T-helper 2 cell (primary cell): ENCODE measurements at places on chromosomes 5 and 9.

DNA sequence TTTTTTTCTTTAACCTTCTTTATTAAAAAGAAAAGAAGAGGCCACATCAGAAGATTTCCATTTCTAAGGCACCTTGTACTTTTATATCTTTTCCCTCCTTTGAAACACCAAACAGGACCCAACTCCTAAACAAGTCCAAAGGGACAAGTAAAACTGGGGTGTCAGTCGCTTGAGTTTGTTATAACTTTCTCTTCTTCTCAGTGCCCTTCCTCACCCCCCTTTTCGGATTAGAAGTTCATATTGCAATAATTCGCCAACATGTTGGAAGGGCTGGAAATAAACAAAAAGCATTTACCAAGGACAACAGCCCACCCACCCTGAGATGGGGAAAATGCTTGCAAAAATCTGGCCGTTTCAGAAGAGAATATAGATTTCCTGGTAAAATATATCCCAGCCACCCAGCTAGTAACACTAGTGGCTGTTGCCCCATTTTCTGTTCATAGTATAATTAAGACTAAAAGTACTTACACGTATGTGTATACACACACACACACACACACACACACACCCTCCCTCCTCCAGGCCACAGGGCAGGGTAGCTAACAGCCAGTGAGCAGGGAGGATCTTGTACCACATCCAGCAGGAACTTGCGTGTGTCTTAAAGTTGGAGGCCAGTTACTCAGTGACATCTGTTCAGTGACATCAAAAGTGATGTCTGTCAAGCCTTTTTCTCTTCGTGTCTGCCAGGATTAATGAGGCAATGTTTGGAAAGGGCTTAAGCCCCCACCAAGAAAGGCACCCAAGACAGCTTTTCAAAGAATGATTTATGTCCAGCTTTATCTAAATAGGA lies 149.1 kb upstream of the KLF4 start:
- DNase-seq, result no peak

DNA sequence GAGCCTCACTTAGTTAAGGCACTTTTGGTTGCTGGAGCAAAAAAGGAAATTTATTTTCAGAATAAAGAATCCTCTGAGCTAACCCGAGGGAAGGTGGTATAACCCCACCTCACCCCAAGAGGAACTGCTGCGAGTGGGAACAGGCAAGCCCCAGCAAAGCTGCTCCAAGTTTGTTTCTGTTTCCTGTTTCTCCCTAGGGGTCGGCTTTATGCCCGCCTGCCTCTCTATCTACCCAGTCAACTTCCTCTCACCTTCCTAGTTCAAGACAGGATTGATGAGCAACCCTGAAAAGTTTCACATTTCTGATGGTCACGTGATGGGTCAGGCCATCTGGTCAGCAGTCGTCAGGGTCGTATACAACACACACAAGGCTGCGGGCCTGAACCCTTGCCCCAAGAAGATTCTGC lies 31.1 kb downstream of the TRIO start:
- DNase-seq, result no peak

GRCh38 chr5:126718236-126718868 lies 58.6 kb upstream of the LMNB1 start:
- no peak for DNase-seq

DNA sequence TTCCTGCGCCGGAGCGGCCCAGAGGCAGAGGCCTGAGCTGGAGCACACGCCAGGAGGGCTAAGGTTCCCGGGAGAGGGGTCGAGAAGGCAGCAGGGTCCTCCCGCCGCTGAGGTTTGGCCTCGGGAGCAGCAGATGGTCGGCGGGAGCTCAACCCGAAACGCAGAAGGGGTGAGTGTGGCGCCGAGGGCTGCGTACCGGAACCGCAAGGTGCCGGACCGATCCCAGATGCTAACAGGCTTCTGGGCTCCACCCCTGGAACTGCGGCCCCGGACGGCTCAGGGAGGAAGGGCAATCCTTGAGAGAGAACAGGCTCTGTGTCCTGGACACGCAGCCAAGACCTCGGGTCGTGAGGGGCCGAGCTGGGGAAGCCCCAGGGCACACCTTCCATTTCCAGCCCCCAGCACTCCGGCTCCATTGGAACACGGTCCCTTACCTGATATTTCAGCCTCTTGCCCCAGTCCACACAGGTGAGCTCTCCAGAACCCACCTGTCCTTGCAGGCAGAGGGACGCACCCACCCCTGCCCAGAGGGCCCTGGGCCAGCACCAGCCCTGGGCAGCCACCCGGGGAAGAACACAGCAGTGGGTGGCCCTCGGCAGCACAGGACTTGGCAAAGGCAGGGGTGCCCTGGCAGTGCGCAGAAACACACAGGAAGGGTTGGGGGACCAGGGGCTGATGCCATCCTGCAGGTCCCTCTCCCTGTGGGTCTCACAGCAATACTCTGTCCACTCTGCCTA lies 1.4 kb downstream of the LHX3 start:
- DNase-seq, result no peak

- no peak for DNase-seq
Observed at GRCh38 chr9:114633438-114634089, 22.5 kb downstream of the TMEM268 start.

DNA sequence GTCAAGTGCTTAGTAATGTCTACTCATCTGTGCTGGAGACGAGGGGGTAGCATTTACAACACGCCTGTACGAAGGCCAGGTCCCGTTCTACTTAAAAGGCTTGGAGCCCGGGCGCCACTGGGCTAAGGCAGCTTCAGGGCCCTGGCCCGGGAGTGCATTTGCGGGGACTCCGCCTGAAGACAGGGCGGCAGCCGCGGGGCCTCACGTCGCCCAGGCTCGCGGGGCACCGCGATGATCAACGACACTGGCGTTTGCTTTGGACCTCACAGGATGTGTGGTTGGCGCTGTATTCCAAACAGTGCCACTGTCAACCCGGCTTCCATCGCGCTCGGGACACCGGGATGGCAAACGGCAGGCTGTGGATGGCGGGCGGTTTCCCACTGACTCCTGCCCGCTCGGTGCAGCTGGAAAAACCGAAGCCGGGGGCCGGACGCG lies 1.1 kb upstream of the TENT4A start:
- peak; percentile 27 for DNase-seq

DNA sequence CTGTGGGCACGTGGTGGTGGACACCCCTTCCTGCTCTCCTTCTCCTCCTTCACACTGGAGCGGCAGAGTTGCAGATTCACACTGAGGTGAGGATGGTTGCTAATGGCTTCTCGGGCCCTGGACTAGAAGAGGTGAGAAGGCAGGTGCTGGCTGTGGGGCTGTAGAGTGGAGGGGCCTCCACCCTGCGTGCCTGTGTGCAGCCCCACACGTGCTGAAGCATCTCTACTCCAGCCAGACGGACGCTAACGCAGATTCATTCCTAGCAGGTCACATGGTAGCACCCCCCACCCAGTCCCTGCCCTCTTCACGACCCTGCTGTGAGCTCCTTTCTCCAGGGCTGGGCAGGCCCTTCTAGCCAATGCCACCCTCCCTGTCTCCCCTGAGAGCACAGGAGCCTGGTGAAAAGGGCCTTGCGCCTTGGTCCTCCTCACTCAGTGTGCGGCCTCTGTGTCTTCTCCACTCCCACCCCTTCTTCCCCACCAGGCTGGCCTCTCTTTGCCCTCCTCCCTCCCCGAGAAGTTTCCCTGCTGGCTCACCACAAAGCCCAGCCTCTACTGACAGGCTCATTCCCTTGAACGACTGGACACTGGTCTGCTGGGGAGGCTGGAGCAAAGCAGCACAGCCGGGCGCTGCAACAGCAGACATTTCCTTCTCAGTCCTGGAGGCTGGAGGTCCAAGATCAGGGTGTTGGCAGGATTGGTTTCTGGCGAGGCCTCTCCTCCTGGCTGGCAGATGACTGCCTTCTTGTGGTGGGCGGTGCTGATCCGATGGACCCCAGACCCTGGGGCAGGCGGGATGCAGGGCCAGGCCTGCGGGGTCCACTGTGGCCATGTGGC lies 14.2 kb downstream of the CACNA1B start:
- DNase-seq, result no peak

GRCh38 chr9:136685790-136686533 lies 1.3 kb downstream of the AGPAT2 start:
- DNase-seq, result no peak

GRCh38 chr5:154211641-154212390 lies 21.3 kb downstream of the GALNT10 start:
- DNase-seq, result no peak

- no peak for DNase-seq
Observed at GRCh38 chr9:37992924-37993349, 76.1 kb downstream of the SHB start.

- no peak for DNase-seq
Observed at GRCh38 chr9:26677965-26678706, 214.5 kb downstream of the CAAP1 start.

DNA sequence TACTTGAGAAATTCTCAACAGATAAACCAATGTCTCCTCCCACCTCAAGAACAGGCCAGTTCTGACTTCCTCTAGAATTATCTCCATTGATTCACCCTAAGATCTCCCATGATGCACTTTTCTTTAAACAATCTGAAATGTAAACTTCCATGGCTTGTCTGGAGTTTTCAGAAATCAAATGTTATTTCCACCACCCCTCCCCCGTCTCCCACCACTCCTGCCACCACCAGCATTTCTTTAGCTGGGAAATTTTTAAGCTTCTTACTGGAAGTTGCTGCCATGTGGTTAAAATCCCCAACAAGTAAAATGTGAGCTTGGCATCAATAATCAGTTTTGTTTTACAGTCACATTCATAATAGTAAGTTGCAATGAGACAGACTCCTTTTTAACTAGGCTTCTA lies 32.8 kb upstream of the BASP1 start:
- no peak for DNase-seq

DNA sequence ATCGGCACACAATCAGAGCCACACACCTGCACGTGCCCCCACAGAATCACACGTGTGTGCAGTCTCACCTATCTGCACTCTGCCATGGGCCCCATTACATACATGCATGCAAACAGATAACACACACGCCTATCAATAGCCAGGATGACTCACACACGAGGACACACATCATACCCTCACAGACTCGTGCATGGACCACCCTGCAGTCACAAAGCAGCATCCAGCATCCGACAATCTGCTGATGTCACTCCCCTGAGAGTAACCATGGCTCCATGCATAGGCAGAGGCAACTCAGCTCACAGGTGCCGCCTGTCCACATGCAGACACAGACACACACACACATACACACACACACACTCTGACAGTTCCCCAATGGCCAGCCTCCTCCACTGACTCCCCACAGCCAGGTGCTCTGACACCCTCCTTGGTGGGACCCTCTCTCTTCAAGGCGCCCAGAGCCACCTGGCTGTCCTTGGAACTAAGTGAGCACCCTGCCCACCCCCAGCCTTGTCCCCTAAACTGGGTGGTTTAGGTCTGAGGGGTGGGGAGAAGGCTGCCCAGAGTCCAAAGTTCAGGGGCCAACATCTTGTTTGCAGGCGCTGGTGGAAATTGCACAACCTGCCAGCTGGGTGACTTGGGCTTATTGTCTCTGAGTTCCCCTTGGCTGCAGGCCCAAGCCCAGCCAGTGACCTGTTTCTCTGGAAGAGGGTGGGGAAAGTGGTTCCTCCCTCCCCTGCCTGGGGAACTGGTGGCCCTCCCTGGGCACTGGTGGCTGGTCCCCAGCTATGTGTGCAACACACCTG lies 34.6 kb upstream of the NEK6 start:
- DNase-seq, result no peak

DNA sequence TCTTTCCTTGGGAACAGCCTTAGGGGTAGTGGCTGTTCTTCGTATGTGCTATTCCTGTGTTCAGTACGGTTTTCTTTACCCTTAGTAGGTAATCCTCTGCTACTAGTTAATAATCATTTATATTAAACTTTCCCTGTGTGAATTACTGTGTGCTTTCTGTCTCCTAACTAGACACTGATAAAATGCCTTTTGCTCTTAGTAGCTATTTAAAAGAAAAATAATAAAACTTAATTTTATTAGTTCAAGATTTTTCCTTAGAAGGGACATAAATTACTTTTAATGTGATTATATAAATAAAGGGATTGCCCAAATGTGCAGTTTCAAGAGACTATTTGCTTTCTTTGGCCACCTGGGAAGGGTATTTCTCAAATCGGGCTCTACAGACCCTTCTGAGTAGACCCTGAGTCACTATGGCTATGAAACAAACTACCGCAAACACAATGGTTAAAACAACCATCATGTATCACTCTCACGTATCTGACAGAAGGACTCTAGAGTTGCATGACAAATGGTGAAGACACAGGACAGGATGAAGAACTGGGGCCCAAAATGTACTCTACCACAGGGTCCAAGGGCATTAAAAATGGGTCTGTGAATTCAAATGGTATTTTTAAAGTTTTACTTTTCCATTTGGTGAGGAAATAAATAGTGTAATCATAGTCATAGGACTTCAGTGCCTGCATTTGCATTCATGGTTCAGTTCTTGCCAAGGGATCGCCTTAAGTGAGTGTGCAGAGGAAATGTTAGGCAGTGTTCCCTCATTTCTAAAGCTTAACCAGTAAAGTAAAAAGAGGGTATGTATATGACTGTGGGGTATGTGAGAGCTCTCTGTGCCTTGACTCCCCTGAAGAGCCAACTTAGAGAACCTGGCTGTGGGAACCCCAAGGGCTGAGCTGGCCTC lies 97.0 kb downstream of the TSSK1B start:
- no peak for DNase-seq

GRCh38 chr5:148711961-148712360 lies 57.6 kb upstream of the HTR4 start:
- DNase-seq, result no peak

DNA sequence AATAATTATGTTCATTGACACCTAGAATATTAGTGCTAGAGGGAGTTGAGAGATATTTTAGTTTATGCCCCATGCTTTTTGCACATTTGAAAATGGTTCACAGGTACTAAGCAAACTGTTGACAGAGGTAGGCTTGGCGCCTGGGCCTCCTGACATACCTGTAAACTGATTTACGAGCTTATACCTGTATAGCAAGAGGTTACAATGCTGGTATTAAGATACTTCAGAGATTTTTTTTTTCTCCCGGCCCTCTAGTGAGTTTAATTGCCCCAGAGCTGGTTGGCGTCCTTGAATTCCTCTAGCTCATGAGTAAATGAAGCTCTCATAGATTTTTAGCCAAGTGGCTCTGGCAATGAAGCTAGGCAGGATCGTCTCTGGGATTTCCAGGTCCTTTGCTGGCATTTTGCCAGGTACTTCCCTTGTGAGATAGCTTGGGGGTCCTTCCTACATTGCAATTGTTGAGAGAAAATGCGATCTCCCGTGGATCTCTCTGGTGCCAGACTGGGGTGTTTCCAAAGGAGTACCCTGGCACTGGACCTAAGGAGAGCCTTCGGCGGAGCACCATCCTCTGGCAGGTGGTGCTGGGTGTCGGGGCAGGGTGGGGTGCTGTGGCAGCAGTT lies 9.0 kb downstream of the SLC36A1 start:
- DNase-seq, result no peak

- no peak for DNase-seq
Observed at GRCh38 chr5:133298447-133298846, 246.6 kb downstream of the HSPA4 start.
